GM13976 (cell line): ENCODE measurements at places on chromosomes 3 and 15.

GRCh38 chr3:41329881-41330280 lies 130.6 kb downstream of the CTNNB1 start:
- DNase-seq: no peak

GRCh38 chr3:59052803-59053411 lies 3.1 kb upstream of the CFAP20DC start:
- peak; percentile 26 for DNase-seq

GRCh38 chr15:100276506-100276905 lies 65.3 kb downstream of the ADAMTS17 start:
- DNase-seq: no peak

GRCh38 chr3:36366308-36366707 lies 14.0 kb upstream of the STAC start:
- no peak for DNase-seq

DNA sequence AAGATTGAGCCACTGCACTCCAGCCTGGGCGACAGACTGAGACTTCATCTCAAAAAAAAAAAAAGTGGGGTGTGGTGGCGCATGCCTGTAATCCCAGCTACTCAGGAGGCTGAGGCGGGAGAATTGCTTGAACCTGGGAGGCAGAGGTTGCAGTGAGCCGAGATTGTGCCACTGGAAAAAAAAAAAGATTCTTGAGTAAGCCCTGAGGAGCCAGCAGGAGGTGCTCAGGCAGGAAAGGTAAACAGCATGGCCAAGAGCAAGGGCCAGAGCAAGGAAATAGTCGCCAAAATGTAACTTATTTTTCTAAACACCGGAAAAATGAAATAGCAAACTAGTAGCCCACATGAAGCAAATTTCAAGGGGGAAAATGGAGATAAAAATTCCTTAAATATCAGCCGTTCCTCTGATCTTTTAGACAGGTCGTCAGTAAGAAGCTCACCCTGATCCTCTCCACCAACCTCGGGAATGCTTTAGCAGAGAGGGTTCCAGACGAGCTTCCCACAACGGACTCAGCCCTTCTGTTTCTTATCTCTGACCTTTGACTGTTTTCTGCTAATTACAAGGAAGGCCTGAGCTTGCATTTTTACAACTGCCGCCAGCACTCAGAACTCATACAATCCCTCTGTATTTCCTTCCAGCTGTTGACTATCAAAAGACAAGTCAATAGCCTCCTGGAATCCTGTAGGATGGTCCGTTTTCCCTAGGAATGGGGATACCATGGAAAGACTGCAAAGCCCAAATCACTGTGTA lies 45.0 kb upstream of the AKAP13 start:
- no peak for DNase-seq

- DNase-seq: peak; percentile 47
These were observed 18.5 kb downstream of the LIMD1 start for GRCh38 chr3:45612918-45613602.

GRCh38 chr15:43143203-43143941 lies 10.0 kb downstream of the TMEM62 start:
- peak; percentile 49 for DNase-seq

DNA sequence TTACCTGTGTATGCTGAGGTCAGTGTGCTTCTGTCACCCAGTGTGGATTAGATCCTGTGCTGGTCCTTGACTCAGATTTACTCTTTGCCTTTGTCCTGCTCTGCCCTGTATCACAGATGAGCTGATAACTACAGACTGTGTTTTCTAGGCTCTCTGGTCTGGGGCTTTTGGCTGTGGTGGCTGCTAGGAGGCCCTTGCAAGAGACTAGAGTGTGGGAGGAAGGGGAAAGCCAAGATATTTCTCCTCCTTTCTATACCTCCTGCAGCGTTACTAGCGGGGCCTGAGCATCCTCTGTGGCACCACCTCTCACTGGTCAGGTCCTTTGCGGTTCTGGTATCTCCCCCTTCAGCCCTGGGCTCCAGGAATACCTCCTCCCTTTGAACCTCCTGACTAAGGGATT lies 282.3 kb upstream of the TBC1D5 start:
- peak; percentile 17 for DNase-seq

GRCh38 chr3:166799-167198 lies 29.8 kb upstream of the CHL1 start:
- no peak for DNase-seq

DNA sequence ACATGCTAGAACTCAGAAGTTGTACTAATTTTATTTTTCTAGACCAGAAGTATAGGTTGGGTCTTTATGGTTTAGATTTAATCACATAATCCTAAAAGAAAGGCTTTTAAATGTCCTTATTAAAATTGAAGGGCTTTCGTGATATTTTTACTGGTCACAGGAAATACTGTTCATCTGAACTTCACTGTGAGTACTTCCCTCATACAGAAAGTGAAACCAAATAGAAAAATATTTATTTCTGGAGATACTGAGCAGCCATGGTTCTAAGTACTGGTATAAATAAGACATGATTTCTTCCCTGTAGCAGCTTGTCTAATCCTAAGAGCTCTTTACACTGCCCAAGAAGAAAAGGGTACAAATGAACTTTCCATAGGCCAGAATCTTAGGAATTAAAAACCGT lies 2.0 kb downstream of the SNRK start:
- peak; percentile 51 for DNase-seq

- DNase-seq: no peak
These were observed 77.0 kb upstream of the PRR23C start for GRCh38 chr3:139121513-139122220.

- no peak for DNase-seq
These were observed 14.3 kb downstream of the SUCLG2 start for GRCh38 chr3:67640023-67640660.

- DNase-seq: peak; percentile 8
These were observed 18.3 kb downstream of the DUOX2 start for GRCh38 chr15:45095661-45096060.

DNA sequence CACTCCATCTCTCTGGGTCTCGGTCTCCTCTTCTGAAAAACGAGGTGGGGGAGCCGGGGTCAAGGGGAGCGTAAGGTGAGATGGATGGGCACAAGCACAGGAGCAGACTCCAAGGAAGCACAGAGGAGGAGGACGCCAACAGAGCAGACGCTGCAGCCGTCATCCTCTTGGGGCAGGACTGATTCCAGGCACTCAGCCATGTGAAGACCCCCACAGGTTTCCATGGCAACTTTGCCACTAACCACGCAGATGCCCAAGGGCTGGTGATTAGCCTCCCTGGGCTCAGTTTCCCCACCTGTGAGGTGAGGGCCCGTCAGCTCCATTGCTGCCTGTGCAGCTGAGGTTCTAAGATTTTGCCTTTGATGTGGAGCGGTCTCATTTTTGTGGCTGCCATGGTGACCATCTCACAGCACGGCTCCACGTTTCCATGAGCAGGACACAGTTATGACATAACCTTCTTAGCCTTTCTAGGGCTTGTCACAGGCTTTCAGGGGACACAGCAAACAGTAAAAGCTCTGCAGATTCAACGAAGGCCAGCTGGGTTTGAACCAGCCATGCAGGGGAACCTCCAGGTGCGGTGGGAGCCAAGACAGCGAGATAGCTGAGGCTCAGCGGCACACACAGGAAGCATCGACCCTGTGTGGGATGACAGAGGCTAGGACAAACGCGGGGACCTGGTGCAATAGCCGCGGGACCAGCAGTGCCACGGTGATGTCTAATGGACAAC lies 170.3 kb downstream of the NUP210 start:
- DNase-seq: no peak

GRCh38 chr3:195739561-195740111 lies 18.9 kb downstream of the MUC20 start:
- DNase-seq: no peak

GRCh38 chr3:61058836-61059235 lies 192.4 kb downstream of the FHIT start:
- DNase-seq: no peak

DNA sequence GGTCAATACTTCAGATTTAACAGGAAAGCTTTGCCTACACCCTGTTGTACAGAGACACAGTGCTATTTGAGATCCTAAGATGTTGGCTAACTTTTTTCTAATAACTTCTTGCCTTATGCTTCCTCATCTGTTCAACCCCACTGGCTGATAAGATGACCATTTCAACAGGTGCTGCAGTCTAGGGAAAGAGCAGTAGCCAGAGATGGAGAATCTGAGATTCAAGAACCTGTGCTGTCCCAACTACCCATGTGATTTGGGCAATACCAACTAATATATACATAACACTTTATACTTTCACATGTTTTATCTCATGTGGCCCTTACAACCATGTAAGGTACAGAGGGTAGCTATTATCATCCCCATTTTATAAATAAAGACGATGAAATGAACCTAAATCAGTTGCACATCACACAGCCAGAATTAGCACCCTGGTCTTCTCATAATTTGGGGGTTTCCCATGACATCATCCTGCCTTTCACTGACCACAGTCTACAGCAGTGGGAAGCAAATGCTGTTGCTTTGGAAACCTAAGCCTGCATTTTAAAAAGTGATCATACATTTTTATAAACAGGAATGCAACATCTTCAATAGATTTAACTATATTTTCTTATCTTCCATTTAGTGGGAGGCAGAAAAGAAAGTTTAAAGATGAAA lies 9.7 kb downstream of the TTC23 start:
- DNase-seq: peak; percentile 68

DNA sequence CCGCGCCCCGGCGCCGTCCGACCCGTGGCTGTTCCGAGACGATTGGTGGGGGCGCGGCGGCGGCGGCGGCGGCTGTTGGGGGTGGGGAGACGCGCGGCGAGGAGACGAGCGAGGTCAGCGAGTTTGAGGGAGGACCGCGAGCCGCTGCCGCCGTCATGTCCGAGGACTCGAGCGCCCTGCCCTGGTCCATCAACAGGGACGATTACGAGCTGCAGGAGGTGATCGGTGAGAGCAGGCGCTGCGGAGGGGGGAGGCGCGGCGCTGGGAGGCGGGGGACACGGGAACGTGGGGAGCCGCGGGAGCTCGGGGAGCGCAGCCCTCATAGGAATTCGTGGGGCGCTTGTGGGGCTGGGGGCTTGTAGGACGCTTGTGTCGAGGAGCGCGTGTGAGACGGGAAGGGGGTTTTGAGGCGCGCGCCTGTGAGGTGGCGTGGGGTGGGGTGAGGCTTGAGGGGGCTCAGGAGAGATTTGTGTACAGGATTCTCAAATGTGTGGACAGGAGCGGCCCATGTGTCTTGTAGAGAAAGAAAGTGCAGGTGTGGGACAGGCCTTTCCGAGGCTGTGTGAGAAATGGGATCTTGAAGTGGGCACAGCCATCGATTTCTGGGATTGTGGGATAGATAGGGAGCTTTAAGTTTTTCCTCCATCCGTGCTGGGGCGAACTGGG lies 518 bp downstream of the OXSR1 start:
- peak; percentile 68 for DNase-seq

GRCh38 chr3:186896875-186897274 lies 33.5 kb upstream of the ST6GAL1 start:
- DNase-seq: no peak

DNA sequence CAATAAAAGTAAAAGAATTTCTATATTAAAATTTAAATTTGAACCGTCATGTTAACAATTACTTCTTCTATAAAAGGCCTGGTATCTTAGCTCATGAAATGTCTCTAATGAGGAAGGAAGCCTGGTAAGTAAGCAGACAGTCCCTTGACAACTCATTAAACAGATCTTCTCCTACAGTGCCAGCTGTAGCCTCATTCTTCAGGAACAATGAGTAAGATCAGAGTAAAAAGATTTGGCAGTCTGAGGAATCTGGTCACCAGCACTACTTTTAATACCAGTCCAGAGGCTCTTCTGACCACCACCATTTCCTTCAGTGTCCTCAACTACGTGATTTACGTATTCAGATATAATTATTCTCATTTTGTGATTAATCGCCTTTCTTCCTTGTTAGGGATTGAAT lies 955.0 kb upstream of the ALCAM start:
- DNase-seq: no peak

DNA sequence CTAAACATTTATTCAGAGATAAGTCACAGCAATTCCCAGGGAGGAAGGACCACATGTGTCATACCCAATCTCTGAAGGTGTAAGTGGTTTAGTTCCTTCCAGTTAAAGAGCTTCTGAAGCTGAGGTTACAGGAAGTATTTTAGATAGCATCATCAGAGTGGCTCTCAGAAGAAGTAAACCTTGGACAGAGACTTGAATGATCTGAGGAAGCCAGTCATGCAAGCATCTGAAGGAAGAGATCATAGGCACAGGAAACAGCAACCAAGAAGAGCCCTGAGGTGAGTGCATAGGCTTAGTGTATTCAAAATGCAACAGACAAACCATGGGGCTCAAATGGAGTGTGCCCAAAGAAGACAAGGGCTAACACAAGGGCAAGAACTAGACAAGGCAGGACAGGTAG lies 210.3 kb downstream of the ULK4 start:
- DNase-seq: no peak

DNA sequence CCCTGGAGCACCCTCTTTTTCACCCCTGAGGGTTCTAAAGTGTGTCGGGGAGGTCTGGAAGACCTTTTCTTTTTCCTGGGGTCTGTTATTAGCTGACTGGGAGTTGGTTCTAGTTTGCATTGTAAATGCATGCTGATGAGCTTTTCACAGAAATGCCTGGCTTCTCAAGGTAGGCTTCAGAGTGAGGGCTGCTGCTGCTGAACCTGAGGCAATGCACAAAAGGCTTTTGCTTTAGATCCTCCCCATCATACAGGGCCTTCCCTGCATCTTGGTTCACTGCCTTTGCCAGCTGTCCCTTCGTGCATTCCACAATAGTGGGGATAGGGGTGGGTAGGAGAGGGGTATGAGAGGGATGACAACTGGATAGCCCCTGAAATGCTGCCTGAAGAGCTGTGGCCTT lies 46.6 kb downstream of the FAH start:
- no peak for DNase-seq

GRCh38 chr3:49183873-49184272 lies 12.5 kb downstream of the KLHDC8B start:
- DNase-seq: no peak

DNA sequence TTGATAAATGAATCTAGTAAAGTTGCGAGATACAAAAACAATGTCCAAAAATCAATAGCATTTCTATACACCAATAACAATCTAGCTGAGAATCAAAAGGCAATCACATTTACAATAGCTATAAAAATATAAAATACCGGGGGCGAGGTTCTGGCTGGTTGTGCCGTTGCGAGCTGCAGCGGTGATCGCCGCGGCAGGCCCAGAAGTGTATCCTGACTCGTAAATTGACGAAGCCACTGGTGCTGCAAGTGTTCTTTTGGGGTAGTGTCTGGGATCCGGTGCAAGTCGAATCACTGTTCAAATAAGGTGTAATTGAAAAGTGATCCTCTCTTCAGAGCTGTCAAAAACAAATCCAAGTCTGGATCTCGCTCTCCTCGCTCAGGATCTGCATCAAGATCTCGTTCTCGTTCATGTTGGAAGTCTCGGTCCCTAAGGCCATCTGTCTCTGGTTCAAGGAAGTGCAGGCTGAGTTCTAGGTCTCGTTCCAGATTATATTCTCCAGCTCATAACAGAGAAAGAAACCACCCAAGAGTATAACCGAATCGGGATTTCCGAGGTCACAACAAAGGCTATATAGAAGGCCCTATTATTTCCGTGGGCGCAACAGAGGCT lies 80.1 kb upstream of the STT3B start:
- no peak for DNase-seq

- no peak for DNase-seq
These were observed 37.9 kb upstream of the MYH15 start for GRCh38 chr3:108548304-108548703.

- DNase-seq: no peak
These were observed 171.7 kb downstream of the WNT5A start for GRCh38 chr3:55315396-55315795.
